ENCODE measurements at places on chromosomes 6 and 20.

DNA sequence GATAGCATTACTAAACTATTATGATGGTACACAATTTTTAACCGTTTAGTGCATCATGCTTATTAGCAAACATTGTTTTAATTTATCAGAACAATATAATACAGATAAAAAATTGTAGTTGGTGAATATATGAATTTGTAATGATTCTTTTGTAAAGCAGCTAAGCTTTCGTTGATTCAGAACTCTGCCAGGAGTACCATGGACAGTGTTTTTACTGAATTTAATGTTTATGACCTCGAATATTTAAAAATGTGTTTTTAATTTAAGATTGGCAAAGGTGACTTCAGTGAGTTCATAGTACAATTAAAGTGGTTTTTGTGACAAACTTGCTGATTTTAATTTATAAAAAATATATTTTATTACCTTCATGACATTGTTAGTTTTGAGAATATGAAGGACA, 10.0 kb downstream of the AFDN start:
- DNase-seq = no peak

- DNase-seq = no peak
Observed at GRCh38 chr6:136115941-136116340, 134.2 kb downstream of the MTFR2 start.

GRCh38 chr20:1010659-1011058, 8.5 kb upstream of the RSPO4 start:
- no peak for DNase-seq

DNA sequence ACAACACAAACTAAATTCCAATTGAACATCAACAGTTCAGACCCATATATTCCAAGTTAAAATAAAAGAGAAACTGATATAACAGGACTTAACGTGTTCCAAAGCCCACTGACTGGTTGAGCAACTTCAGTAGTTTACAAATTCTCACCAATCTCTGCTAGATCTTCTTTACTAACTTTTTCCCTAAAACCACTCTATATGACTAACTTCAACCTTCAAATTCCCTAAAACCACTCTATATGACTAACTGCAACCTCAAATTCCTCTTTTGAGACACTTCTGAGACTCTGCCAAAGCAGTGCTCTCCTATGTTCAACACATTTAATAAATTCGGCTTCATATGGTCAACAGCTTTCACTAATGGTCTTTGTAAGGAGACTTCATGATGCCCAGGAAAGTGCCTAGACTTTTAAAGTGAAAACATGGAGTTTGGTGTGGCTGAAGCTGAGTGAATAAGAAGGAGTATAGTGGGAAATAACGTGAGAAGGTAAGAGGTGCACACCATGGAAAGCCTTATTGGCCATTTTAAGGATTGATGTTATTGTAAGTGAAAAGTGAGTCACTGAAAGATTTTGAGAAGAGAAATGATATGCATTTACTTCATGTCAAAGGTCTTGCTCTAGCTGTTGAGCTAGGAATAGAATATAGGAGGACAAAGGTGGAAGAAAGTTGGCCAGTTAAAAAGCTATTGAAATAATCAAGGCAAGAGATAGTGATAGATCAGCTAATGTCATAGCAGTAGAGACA, 134.0 kb upstream of the HCRTR2 start:
- no peak for DNase-seq

DNA sequence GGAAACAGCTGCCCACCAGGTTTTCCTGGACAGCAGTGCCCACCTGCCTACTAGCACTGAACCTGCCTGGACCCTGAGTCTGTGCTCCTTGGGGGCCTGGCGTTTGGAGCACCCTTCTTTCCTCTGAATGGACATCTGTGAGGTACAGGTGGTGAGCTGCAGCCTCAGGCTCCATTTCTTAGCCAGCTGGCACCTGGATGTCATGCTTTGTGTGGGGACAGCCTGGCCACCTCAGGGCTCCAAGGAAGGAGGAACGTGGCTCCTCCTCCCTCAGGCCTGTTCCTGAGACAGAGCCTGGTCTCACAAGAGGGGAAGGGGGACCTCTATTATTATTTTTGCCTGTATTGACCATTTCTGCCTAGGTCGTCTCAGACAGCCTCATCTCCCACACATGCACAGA, 8.1 kb downstream of the TMEM151B start:
- no peak for DNase-seq

GRCh38 chr20:1418350-1418749, 25.5 kb upstream of the FKBP1A start:
- no peak for DNase-seq

DNA sequence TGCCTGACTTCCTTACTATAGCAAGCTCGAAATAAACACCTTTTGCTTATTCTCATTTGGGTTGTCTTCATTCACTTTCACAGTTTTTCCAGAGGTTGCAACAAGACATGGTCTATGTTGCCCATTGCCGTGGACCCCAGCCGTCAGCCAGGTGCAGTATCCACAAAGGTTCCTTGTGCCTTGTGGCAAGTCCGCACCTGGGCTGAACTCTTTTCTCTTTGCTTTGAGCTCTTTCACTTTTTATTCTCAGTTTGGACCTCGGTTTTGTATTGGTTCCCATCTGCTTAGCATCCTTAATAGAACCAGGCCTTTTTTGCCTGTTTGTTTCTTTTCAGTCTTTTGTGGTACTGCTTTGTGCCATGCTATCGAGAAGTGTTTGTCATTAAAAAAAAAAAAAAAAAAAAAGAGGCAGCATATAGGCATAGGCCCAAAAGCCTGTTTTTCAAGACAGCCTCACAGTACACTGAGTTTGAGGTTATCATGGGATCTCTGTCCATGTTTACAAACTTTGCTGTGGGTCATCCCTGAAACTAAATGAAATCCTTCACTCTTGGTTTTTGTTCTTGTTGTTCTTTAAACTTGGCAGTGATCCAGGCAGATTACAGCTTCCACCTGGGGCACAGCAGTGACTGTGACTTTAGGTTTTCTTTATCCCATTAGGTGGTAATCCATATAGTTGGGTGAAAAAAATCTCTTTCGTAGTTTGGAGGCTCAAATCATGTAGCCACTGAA, 33.3 kb downstream of the GSTA3 start:
- DNase-seq = no peak

DNA sequence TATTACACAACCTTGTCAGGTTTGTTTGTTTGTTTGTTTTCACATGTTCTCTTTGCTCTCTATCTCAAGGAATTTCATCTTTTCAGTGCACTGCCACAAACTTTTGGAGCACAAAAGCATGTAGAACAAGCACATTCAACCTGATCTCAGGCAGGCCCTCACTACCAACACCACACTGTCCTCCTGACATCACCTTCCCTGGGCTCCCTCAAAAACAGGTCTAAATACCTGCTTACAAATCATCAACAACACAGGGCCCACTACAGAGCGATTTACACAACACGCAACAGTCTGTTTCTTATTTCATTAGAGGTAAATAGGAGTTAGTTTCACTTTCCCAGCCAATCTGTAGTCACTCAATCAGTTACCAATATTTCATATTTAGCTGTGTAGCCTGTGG, 241.4 kb downstream of the EPHA7 start:
- DNase-seq = no peak

DNA sequence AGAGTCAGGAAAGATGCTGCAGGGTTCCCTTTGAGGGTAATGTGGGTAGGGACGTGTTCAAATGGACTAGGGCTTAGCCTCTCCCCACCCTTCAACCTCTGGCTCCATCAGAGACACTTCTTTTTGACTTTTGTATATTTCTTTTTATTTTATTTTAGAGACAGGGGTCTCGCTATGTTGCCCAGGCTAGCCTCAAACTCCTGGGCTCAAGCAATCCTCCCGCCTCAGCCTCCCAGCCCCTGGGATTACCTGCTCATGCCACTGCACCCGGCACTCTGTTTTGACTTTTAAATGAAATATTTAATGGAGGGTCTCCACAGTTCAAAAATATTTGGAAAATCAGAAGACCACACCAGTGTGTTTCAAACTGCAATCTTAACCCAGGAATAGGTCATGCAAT, 8.6 kb downstream of the HNF4A start:
- no peak for DNase-seq

- no peak for DNase-seq
Observed at GRCh38 chr6:33730611-33731010, 16.1 kb downstream of the IP6K3 start.

DNA sequence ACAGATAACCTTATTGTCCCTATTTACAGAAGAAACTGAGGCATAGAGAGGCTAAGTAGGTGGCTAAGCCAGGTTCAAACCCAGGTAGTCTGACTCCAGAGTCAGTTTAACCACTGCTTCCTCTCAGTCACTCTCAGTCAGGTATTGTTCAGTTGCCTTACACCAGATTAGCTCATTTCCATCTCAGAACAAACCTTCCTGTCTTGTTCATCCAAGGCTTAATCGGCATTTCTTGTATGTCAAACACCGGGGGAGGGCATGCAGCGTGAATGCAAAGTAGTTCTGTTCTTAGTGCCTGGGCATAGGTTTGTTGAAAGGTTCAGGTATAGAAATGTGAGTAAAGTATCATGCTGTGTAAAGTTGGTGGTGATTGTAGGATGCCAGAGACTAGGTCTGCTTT, 51.7 kb downstream of the CTNNBL1 start:
- DNase-seq = no peak

- DNase-seq = no peak
Observed at GRCh38 chr20:52103913-52104545, 87.5 kb downstream of the ZFP64 start.

DNA sequence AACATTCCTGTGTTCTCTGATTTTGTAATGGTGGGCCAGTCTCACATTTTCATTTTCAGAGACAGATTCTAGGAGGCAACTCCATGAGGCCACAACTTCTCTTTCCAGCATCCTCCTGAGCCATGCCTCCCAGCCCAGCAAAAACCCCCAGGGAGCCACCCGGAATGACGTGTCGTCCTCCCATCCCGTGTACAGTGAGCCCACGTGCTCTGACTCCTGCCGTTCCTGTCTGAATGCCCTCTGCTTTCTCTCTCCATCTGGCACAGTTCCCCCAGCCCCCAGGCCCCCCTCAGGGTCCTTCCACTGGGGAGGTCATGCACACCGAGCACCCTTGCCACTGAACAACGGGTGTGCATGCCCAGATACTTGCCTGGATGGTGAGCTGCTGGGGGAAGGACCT, 38.0 kb downstream of the C20orf203 start:
- DNase-seq = no peak

DNA sequence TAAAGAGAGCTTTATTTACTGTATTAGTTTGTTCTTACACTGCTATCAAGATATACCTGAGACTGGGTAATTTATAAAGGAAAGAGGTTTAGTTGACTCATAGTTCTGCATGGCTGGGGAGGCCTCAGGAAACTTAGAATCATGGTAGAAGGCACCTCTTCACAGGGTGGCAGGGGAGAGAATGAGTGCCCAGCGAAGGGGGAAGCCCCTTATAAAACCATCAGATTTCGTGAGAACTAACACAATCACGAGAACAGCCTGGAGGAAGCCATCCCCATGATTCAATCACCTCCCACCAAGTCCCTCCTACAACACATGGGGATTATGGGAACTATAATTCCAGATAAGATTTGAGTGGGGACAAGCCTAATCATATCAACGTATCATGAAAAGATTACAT, 27.2 kb downstream of the ARID1B start:
- no peak for DNase-seq

DNA sequence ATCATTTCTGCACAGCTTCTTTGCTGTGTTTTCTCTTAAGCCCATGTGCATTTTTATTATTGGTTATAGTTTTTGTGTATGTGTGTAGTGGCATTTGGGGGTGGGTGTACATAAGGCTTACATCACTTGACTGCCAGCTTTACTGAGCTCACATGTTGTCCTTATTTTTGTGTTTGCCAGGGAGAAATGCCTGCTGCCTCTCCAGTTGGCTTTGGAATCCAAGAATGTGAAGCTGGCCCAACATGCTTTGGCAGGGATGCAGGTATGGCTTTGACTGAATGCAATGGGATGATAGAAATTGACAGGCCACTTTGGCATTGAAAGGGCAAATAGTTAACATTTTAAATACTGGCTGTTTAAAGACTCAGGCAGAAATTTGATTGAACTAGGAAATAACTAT, 11.4 kb downstream of the PBOV1 start:
- no peak for DNase-seq

All from memory B cell (primary cell).